Activated T-helper 1 cell treated with anti-CD3 and anti-CD28 coated beads, Interleukin-2, amount 50 U/mL, for 16 hours (primary cell): ENCODE measurements at places on chromosomes 7 and 10.

DNA sequence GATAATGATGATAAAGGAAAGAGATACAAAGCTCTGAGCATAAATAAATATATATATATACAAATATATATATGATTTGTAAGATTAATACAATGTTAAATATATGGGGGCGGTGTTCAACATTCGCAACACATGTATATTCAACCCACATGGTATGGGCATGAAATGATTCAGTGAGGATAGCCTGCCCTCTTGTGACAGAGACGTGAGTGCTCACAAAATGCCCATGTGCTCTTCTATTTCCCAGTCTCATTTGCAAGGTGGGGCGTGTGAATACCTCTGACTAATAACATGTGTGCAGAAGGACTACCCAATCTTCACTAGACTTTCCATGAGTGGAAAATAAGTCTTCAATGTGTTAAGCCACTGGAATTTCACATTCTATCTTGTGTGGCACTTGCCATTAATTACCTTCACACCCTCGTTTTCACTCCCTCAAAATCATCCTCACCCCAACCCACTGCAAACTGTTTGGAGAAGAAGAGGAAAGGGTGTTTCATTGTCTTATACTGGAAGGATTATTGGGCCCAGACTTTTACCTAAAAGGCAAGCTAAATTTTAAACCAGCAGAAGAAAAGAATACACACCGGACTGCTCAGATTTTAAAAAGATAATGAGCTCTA, 26.9 kb downstream of the ASAH2 start:
- DNase-seq, result no peak

DNA sequence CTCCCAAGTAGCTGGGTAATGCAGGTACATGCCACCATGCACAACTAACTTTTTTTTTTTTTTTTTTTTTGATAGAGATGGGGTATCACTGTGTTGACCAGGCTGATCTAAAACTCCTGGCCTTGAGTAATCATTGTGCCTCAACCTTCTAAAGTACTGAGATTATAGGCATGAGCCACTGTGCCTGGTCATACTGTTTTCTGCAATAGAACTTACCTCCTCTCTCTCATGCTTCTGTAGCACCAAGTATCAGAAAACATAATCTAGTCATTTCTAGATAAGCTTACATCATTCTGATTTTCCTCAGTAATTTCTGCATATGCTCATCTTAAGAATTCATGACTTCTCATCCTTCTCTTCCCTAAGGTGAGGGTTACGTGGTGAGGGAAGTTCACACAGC, 210.0 kb downstream of the IMMP2L start:
- no peak for DNase-seq

DNA sequence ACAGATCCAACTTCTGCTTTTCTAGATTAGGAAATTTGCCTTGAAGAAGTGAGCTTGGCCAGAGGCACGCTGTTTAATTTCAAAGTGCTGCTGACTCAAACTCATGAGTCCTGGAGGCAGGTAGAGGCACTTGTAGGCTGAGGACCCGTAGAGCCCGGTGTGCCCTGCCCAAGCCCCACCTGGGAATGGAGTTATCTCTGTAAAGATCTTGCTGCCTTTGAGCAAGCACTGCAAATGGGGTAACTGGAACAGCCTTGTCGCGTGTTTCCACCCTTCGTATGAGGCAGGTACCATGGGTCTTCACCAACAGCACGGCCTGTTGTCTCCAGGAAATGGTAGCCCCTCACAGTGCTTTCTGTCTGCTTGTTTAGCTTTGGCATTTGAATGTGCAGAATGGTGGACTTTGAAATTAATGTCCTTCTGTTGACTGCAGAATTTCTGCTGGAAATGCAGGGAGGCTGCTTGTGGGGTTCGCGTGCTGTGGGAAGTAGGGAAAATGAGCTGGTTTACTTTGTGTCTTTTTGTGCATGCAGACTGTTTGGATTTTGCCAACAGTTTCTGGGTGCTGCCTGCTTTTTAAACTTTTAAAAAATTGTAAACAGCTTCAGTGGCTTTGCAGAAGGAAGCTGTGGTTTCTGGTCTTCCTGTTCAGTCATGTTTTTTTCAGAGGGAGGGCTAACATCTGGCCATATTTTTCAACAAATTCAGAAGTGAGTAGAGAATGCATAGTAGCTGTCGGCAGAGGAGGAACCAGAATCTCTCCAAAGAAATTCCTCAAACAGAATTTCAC, 27.2 kb downstream of the CCM2 start:
- DNase-seq, result no peak

- no peak for DNase-seq
Measured at GRCh38 chr10:2120746-2121145, 383.4 kb upstream of the ADARB2 start.

DNA sequence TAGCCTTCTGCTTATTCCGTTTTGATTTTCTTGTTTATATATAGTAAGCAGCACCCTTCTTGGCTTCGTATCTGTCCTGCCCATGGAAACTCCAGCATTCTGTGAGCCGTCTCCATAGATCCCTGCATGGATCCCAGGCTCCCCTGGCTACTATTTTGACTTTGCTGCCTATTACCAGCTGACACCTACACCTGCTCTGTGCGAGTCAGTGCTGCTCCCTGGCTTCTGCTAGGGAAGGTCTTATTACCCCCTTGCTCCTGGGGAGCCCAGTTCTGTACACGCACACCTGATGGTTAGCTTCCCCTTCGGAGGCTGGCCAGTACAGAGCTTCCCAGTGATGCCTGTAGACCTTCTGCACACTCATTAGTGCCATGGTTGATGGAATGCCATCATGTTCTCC, 35.4 kb downstream of the NACAD start:
- DNase-seq, result no peak

- DNase-seq, result no peak
Measured at GRCh38 chr10:5356302-5356763, 8.4 kb upstream of the UCN3 start.

GRCh38 chr7:127512663-127513062, 72.7 kb downstream of the GCC1 start:
- no peak for DNase-seq

- DNase-seq, result no peak
Measured at GRCh38 chr7:66399566-66399965, 194.4 kb downstream of the TPST1 start.

- DNase-seq, result peak; percentile 24
Measured at GRCh38 chr10:110357252-110357780, 52.6 kb upstream of the SMNDC1 start.

DNA sequence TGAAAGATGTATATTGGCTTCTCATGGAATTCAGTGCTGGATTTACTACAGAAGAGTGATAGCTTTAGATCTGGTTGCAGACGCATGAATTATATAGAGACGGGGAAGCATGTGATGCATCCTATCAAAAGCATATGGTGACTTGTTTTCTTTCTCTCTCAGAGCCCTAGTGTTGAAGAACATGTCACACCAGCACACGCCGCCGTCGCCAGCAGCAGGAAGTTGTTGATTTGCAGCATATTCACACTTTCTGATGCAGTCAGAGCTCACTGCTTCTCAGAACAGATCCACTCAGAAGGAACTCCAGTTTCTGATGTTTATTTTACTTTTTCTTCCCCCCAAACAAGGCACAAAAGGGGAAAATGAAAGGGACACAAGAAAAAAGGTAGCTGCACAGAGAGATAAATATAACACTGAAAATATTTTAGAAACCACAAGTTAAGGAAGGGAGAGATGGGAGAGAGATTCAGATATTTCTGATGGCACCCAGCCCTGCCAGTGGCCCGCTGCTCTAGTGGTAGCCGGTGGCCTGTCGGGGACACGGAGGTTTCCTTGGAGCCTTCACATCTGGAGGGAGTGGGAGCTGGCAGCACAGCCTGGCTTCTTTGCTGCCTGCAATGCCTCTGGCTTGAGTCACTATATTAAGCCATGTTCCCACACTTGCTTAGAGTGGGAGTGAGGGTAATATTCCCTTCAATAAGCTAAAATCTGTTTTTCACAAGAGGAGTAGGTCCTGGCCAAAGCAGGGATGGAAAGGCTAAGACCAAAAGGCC, 123.2 kb downstream of the NRP1 start:
- no peak for DNase-seq

GRCh38 chr10:70981171-70981836, 92.9 kb upstream of the PCBD1 start:
- no peak for DNase-seq

DNA sequence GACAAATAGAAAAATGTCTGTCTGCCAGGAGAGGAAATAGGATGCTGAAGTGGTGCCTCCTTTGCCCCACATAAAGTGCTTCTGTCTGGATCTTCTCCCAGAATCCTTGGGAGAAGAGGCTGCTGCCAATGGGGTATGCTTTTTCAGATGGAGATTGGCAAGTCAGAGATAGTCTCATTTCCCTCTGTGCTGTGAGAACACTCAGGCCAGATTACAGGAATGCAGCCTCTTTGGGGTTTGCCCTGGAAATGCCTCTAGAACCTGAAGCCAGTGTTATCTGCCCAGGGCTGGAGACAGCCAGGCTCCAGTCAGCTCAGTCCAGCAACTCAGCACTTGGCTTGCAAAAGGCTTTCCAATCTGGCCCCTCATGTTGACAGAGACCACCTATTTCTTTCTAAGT, 119.1 kb upstream of the PHYHIPL start:
- DNase-seq, result no peak

GRCh38 chr10:97850446-97850845, 803 bp downstream of the GOLGA7B start:
- DNase-seq, result no peak

GRCh38 chr10:107994621-107995270, 830.2 kb upstream of the SORCS1 start:
- DNase-seq, result no peak

DNA sequence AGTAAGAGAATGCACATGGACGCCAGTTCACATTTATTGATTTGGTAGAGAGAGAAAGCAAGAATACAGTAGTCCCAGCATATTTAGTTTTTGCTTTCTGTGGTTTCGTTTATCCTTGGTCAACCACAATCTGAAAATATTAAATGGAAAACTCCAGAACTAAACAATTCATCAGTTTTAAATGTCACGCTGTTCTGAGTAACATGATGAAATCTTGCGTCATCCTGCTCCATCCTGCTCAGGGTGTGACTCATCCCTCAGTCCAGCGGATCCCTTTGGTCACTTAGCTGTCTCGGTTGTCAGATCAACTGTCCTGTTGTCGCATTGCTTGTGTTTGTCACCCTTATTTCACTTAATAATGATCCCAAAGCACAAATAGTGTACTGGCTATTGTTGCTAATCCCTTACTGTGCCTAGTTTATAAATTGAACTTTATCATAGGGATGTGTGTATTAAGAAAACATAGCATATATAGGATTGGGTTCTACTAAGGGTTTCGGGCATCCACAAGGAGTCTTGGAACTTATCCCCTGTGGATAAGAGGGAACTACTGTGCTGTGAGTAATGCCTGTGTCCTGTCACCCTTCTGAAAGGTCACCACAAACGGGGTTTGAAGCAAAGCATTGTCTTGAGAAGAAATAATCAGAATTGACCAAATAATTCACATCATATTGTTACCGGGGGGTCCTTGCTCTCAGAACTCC, 73.6 kb downstream of the OTUD1 start:
- DNase-seq, result no peak

DNA sequence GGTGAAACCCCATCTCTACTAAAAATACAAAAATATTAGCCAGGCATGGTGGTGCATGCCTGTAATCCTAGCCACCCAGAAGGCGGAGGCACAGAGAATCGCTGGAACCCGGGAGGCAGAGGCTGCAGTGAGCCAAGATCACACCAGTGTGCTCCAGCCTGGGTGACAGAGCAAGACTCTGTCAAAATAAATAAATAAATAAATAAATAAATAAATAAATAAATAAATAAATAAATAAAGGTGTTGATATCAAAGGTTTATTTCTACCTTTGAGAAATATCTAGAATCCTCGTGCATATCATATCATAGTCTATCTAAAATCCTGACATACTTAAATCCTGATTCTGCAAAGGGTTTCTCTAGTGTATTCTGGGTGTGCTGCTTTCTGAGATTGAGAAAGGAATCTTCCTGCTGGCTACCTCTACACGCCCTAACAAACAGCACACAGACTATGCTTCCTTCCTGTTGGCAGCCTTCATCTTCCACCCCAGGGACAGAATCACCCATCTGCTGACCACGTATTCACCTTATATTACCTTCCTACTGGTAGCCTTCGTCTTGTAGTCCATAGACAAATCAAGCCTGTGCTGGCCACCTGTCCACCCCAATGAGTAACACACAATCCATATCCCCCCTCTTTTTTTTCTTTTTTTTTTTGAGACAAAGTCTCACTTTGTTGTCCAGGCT, 8.7 kb downstream of the ABLIM1 start:
- no peak for DNase-seq

- no peak for DNase-seq
Measured at GRCh38 chr10:67836488-67836887, 1.5 kb downstream of the DNAJC12 start.

- DNase-seq, result no peak
Measured at GRCh38 chr10:101484175-101484745, 103.8 kb downstream of the POLL start.

DNA sequence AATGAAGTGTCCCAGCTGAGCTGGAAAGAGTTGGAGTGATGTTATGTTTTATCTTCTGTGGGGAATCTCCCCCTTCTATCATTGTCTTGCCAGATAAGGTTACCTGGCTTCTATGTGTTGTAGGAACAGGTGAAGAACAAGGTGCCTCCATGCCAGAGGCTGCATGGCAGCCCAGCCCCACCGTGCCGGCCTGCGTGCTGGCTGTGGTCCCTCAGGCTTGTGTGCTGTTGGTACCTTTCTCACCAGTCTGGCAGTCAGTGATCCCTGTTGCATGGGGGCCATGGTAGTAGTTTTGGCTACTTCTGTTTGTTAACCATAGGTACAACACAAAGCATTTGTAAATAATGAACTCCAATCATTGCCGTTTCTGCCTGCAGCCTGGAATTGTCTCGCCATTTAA, 37.9 kb downstream of the CCM2 start:
- DNase-seq, result no peak

DNA sequence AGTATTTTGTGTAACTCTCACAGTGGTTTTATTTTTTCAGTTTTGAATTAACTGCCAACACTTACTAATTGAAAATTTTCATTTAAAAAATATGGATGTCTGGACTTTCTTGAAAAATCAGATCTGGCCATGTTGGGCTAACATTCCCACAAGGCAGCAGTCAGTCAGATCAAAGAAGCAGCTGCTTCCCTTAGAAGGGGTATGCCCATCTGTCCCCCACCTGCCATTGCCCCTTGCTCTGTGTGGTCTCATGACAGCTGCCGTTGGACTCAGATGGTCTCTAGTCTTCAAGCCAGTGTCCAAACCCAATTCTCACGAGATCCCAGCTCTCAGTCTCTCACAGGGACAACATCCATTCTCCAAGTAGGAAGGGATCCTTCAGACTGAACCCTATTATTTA, 212.1 kb upstream of the GHITM start:
- no peak for DNase-seq

GRCh38 chr10:130652544-130652943, 516.4 kb downstream of the GLRX3 start:
- no peak for DNase-seq

- DNase-seq, result no peak
Measured at GRCh38 chr7:49778731-49779270, 5.4 kb downstream of the VWC2 start.
